ENCODE measurements at places on chromosomes 12 and 14.

- peak; percentile 94 for DNase-seq
These were observed 6.0 kb downstream of the ZNF219 start for GRCh38 chr14:21092273-21093011.

- DNase-seq, result no peak
These were observed 21.6 kb downstream of the ATF1 start for GRCh38 chr12:50785406-50786001.

DNA sequence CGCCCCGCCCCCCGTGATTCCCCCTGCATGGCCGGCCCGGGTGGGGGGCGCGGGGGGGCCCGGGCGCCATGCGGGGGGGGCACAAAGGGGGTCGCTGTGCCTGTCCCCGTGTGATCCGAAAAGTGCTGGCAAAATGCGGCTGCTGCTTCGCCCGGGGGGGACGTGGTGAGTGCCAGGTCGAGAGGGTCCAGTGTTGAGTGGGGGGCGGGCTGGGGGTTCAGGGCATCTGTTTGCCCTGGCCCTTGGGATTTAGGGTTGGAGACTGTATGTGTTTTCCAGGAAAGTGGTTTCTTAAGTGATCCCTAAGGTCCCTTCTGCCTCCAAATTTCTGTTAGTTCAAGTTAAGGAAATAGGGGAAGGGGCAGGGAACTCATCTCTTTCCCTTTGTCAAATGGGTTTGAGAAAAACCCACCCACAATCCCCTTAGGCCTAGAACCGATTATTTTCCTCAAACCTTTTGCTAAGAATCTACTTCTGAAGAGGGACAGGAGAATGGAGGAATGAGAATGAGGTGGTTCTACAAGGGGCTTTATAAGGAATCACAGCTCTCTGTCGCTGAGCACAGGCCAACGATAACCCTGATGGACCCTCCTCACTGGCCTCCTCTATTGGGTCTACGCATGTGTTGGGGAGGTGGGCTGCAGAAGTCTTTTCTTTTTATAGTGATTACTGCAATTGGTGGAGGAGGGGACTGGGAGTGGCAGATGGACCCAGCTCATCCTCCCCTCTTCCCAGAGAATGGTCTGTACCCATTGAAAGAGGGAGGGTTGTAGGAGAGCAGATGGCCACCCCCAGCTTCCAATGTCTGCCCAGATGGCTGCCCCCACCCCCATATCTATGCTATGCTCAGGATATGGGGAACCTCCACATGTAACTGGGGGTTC lies 834 bp downstream of the ARHGEF25 start:
- no peak for DNase-seq

DNA sequence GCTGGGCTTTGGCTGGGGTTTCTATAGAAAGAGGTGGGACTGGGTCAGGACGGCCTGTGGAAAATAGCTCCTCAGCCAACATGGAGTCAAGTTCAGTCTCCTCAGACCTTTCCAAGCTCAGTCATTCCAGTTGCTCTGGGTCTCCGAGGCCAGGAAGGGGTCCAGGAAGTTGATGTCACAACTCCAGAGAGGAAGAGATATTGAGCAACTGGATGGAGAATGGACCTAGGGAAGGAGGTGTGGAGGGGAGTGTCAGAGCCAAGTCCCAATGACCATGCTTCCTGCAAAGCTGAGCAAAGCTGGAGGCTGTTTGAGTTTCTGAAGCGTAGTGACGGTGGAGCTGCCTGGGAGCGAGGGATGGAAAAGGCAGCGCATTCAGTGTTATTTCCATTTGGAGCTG lies 86.1 kb downstream of the SLC24A4 start:
- DNase-seq, result no peak

GRCh38 chr14:85604714-85605113 lies 74.8 kb downstream of the FLRT2 start:
- DNase-seq, result no peak

DNA sequence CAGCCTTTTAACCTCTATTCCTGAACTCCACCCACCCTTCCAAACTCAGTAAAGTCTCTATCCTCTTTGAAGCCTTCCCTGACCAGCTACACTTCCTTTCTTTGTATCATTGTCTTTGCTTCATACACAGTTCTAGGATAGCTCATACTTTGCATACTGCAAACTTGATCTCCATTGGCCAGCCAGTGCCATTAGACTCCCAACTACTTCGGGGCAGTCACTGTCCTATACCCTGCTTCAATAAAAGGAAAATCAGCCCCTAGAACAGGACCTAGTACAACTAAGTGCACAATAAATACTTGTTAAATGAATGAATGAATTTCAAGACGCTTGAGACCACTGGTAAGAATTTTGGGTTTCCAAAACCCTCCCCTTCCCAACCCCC lies 521 bp upstream of the PIP4K2C start:
- no peak for DNase-seq

DNA sequence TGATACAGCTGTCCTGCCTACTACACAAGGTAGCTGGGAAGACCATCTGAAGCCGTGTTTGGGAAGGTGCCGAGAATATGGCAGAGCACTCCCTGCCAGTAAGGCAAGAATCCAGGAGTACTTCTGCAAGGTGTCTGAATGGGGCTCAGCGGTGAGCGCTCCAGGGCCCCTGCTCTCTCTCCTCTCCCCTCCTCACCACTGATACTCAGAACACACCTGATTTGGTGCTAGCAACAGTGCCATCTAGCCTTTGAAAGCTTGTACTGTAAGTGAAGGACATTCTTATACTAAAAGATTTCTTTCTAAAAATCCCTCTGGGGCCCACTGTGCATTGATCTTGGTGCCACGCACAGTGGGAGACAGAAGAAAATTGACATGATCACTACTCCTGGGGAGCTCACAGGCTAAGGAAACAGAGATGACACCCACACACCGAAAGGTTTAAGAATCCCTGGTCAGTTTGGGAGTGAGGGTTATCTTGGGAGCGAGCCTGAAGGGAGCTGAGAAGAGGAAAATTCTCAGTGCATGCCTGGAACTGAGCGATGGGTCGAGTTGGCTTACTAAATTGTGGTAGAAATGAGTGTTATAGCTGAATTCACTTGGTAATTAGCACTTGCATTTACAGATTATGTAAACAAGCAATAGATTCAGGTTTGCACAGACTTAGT lies 216.9 kb downstream of the NTF3 start:
- no peak for DNase-seq

- DNase-seq, result peak; percentile 75
These were observed 11.4 kb downstream of the TMEM121 start for GRCh38 chr14:105537580-105538474.

Data from activated CD4-positive, alpha-beta T cell treated with anti-CD3 and anti-CD28 coated beads, Interleukin-2, amount 50 U/mL, for 48 hours (primary cell).